ENCODE measurements at places on chromosomes 2 and 18. TPM values are rescaled to one million over a fixed set of nuclear protein-coding genes. Genes with fewer than 3 reads are reported as not detected.

The GREB1L gene
- 8.0 TPM for total RNA-seq

The CTAGE1 gene
- not detected for total RNA-seq

The GKN2 gene
- not detected for total RNA-seq

The PSMD14 gene
- total RNA-seq = 42.8 TPM

The SNED1 gene
- 8.0 TPM for total RNA-seq

The SAG gene
- not detected for total RNA-seq

The NFE2L2 gene
- total RNA-seq = 45.8 TPM

The LAMA1 gene
- 0.05 TPM for total RNA-seq

The CD207 gene
- not detected for total RNA-seq

DNA sequence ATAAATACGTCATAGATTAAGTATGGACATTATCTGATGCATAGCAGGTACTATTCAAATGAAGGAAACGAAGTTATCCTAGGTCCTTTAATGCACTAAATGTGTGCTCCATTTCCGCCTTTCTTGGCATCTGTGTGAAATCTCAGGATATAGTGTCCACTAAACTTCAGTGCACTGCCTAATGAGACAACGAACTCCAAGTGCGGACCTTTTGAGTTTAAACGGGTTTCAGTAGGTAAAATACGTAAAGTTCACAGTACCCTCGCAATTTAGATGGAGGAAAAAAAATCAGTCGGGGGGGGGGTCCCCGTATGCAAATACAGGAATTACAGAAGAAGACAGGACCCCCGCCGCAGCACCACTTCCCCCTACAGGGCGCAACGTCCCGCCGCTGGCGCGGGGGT, 729 bp upstream of the REL start:
- DNase-seq = no peak

- no peak for DNase-seq
Observed at GRCh38 chr2:220956429-220956828, 615.7 kb downstream of the EPHA4 start.

- no peak for DNase-seq
Observed at GRCh38 chr2:75495862-75496261, 64.9 kb downstream of the EVA1A start.

- DNase-seq = peak; percentile 36
Observed at GRCh38 chr18:43277164-43277600, at the start of gene SYT4. Gene SYT4 (minus strand): TSS chr18:43277490. CDS start chr18:43277281, 209 bp downstream.

DNA sequence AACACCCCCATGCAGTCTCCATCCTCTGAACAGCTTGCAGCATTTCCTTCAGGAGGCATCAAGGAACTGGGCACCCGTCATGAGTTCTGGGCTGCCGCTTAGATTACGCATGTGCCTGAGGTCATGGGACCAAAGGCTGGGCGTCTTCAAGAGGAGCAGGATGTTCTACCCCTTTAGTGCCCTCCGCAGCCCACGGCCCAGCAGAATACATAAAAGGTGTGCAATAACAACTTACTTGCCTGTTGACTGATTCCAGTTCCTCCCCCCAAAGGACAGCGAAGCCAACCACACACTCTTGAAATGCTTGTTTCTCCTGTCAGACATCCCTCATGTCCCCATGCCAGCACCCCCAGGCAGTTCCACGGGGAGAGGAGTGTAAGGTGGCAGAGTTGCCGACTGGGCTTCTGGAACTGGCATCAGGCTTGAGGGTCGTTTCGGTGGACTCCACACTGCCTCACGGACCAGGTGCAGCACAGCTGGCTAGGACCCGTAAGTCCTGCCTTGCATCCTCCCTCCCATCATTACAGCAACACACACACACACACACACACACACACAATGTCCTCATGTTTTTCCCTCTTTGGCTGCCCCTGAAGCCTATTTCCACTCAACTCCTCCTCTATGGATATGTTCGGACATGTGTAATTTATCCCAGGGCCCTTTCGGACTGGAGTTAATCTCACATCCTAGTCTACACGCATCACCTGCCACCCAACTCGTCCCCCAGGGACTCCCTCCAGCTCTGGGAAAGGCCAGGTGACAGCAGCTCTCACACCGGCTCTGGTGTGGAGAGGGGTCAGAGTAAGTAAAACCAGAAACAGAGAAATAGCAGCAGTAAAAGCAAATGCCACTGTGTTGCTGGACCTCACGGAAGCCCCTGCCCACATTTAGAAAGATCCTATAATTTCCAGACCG, 200.7 kb downstream of the BCL11A start:
- no peak for DNase-seq

DNA sequence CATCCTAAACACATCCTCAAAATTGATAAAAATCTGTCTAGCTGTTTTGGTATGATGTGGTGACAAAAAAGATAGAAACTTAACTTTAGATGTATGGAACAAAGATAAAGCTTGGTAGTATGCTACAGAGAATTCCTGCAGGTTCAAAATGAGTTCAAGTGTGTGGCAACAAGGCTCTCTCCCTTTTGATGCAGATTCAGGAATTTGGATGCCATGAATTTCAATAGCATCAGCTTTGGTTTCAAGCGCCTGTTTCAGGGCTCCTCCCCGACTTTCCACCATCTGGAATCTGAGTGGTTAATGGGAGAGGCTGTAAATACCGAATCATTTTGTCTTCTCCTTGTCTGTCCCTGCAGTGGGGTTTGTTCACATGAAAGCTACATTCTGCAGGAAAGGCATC, 180.6 kb downstream of the MTX2 start:
- no peak for DNase-seq

DNA sequence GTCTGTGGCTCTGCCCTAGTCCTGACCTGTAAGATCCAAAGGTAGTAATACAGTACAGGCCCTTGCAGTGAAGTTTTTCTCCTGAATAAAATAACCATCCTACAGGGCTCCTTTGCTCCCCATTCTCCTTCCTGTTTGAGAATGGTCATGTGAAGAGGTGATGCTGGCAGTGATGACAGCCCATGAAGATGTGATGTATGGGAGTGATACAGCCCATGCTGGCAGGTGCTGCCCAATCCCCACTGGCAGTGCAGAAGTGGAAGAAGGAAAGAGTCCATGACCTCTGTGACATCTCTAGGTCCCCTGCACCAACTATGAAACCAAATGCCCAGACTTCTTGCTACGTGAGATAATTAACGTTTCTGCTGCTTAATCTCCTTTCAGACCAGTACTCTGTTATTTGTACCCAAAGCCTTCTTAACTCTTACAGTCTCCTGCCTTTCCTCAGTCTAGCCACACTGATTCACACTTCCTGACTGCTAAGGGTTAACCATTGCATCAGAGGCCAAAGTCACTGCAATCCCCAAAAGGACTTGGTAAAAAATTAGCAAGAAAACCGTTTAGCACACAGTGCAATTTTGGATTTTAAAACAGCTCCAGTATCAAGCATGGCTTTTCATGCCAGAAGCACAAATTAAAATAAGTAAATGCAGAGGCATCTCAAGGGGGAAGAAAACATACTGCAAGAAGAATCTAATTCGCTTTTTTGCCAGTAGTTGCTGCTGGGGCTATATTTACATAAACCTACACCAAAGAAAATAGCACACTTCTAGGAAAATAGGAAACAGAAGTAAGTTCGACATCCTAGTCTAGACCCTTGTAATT, 98.0 kb downstream of the STK39 start:
- no peak for DNase-seq

GRCh38 chr18:22185771-22186386, 16.5 kb downstream of the GATA6 start:
- no peak for DNase-seq

GRCh38 chr2:24199968-24200590, 25.2 kb downstream of the FAM228A start:
- no peak for DNase-seq

DNA sequence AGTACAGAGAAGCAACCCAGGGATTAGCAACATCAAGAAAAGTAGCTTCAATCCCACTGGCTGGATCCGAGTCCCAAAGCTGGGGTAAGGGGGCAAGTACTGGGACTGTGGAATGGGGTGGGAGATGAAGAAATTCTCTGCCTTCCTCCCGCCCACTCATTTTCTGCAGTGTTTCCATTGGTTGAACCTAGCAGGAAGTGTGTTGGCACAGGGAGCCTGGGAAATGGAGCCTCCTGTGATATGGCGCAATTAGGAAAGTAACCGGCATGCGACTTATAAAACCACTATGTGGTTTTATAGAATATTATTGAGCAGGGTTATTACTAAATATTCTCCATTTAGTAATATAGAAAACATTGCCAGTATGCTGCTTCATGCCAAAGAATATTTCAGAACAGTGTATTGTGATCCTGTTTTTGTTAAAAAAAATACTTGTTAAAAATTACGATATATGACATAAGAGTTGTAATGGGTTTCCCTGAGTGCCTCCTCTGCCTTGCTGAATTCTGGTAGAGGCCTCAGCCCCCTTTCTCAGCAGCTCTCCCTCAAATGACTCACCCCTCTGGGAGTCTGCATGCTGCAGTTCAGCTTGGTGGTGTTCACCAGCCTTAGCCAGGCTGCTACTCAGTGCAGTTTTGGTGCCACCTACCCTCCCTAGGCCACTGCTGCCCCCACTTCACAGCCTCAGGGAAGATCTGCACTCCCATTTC, 60.5 kb downstream of the HK2 start:
- DNase-seq = no peak

- DNase-seq = no peak
Observed at GRCh38 chr18:66587430-66587829, 16.5 kb downstream of the CDH19 start.

GRCh38 chr2:15633043-15633970, 41.6 kb downstream of the DDX1 start:
- DNase-seq = no peak

DNA sequence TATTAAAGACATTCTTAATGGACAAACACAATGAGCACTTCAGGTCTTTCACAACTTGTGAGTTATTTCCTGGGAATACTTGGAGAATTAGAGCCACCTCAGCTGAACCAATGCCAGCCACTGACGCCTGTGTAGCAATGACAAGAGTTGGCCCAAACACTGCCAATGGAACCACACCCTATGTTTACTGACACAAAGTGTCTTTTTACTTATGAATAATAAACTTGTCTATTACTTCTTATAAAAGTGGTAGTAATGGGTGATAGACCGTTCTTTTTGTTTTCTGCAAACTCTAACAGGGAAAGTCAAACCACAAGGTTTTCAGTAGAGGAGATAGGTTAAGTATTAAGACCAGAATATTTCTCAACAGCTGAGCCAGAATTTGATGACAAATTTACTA, 12.5 kb upstream of the CHAC2 start:
- DNase-seq = peak; percentile 64

DNA sequence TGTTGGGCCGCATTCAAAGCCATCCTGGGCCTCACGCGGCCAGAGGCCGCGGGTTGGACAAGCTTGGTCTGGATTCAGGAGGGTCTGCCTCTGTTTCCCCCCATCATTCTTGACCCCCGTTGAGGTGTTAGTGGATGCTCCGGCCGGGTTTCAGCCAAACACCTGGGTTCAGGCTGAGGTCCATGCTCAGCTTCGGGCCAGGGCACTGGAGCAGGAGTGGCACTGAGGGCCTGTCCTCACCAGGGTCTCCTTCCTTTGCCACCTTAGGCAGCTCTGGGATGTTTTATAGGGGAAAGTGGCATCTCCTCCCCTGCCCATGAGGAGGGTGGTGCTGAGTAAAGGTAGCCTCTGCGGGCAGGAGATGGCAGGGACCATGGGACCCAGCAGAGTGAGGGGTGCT, 76.9 kb upstream of the SMAD2 start:
- no peak for DNase-seq

GRCh38 chr2:88637464-88637863, 10.2 kb upstream of the EIF2AK3 start:
- no peak for DNase-seq

- no peak for DNase-seq
Observed at GRCh38 chr18:67730886-67731285, 214.4 kb upstream of the DSEL start.

- DNase-seq = no peak
Observed at GRCh38 chr2:20371323-20372025, 20.8 kb upstream of the PUM2 start.

DNA sequence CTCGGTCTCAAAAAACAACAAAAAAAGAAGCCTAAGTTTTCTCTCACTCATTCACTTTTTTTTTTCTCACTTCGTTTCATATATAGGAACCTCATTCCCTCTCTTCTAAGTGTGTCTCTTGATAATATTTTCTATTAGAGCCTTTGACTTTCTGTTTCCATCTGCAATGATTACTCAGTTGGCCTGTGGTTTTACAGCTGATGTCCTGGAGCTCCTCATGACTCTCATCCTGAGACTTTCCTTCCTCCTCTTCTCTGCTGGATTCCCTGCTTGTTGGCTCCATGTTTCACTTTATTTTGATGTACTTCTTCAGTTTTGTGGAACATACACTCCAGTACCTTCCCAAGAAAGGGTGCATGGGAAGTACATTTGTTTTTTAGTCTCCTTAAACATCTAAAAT, 154.2 kb upstream of the GATA6 start:
- DNase-seq = no peak

Data from Right ventricle myocardium superior (tissue), 1 donor.